ENCODE measurements at places on chromosomes 3 and 15.

DNA sequence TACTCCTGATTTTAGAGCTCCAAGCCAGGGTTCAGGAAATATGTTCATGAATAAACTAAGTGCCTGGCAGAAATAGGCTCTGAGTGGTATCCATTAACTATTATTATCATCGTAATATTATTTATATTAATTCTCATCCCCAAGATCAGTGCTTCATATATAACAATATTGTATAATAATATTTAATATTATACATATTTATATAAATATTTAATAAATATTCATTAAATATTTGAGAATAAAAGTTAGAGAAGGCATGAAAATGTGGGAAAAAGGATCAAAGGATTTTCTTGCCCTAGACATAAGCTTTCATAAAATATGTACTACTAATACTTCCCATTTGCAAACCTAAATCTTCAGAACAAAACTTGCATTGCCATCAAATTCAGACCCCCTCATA lies 196.5 kb downstream of the ZMAT3 start:
- DNase-seq, result no peak

GRCh38 chr3:109070211-109070610 lies 47.7 kb downstream of the MORC1 start:
- no peak for DNase-seq

- peak; percentile 3 for DNase-seq
Observed at GRCh38 chr15:100918034-100918689, 995 bp upstream of the LRRK1 start.

DNA sequence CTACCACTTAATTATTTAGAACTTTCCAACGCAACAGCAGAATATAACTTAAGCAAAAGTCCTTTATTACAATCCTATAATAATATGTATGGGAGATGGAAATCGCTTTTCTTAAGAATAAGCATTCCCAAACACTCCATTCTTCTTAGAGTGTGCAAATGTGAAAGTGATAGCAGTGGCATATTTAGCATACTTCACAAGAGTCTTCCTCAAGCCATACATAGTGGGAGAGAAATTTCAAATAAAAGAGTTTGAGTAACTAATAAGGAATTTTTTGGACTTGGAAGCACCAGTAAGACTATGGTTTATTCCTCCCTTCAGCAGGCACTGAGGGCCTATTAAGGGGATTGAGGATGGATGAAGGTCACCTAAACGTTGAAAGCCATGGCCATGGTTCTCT lies 22.1 kb upstream of the BNC1 start:
- no peak for DNase-seq

GRCh38 chr15:70234256-70234905 lies 136.7 kb upstream of the TLE3 start:
- DNase-seq, result no peak

DNA sequence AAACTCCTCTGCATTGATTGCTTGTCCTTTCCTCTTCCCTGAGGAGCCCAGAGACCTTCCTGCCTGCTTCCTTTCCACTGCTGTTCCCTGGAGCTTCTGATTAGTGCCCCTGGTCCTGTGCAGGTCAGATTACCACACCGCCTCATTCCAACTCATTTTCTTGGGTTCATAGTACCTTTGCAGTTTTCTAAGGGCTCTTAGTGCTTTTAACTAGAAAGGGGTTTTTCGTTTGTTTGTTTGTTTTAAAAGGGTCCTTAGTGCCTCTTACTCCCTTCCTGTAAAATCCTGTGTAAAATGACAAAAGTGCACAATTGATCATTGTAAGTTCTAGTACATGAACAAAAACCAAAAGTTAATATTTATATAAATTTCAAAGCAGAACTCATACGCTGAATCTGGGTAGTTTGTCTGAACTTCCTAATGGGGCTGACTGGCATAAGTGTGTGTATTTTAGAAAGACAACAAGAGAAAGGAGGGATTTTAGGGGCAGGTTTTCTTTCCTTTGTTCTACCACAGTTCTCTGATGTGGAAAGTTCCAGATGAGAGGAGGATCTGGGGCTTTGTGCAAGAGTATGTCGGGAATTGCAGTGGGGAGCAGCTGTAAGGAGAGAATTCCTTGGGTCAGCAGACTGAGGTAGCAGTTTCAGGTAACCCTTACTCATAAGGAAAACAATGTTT lies 30.6 kb downstream of the SNRK start:
- no peak for DNase-seq

- no peak for DNase-seq
Observed at GRCh38 chr3:114400371-114400770, 106.5 kb downstream of the TIGIT start.

- DNase-seq, result no peak
Observed at GRCh38 chr3:65905771-65906170, 132.9 kb downstream of the MAGI1 start.

- no peak for DNase-seq
Observed at GRCh38 chr3:111858642-111859041, 423 bp upstream of the PHLDB2 start.

GRCh38 chr15:70508561-70509281 lies 254.6 kb downstream of the UACA start:
- DNase-seq, result no peak

DNA sequence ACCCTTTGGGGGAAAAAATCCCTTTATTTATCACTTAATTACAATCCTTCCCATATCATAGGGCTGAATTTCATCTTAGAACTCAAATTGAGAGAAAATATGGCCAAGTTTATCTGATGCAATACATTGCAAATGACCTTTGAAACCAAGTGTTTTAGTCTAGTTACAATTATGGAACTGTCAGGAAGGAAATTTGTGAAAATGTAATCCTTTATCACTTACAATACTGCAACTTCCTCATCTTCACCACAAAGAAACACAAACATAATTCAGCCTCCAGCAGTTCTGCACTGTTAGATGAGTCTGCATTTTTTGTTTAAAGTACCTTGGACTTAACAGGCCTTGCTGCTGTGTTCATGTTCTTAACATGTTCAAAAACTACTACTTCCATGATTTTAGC lies 4.6 kb downstream of the CCPG1 start:
- DNase-seq, result no peak

DNA sequence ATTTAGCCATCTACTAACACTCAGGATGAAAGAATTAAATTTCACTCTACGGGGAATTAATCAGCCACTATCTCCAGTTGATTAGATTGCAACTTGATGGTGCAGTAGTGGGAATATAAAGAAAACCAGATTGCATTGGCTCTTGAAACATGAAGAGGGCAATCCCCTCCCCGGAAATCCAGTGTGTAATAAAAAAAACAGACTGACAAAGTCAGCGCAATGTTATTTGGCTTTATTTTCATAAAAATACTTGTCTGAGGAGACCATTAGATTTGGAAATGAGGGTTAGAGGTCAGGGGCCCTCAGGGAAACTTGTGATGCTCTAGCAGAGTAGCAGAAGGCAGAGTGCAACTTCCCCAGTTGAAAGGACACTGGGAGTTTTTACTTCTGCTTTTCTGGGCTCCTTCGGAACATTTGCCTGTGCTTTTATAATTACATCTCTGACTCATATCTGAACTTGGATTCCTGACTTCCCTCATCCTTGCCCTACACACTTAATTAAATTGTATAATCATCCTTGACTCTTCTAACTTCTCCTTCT lies 326.8 kb downstream of the TUSC7 start:
- DNase-seq, result no peak

- no peak for DNase-seq
Observed at GRCh38 chr3:70981231-70981880, 602.2 kb downstream of the FOXP1 start.

- DNase-seq, result no peak
Observed at GRCh38 chr15:93180656-93181055, 91.6 kb upstream of the RGMA start.

GRCh38 chr3:48708481-48708889 lies 8.5 kb downstream of the IP6K2 start:
- DNase-seq, result no peak

DNA sequence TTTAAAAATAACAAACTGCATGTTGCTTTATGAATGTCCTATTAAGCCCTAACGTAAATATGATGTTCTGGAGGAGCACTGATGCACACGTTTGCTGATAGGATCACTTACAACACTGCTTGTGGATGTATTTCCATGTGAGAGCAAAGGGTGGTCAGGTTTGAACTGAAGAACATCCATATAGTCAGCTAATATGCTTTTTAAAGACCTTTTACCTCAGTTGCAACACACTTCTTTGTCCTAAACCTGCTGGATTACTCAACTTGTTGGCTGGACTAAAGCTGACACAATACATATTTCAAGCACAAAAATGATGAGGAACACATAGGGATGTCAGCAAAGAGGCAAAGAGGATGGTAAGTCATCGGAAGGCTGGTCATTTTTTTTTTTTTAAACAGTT lies 186.6 kb downstream of the TIGIT start:
- DNase-seq, result no peak

- DNase-seq, result no peak
Observed at GRCh38 chr3:6062261-6063187, 798.4 kb upstream of the GRM7 start.

DNA sequence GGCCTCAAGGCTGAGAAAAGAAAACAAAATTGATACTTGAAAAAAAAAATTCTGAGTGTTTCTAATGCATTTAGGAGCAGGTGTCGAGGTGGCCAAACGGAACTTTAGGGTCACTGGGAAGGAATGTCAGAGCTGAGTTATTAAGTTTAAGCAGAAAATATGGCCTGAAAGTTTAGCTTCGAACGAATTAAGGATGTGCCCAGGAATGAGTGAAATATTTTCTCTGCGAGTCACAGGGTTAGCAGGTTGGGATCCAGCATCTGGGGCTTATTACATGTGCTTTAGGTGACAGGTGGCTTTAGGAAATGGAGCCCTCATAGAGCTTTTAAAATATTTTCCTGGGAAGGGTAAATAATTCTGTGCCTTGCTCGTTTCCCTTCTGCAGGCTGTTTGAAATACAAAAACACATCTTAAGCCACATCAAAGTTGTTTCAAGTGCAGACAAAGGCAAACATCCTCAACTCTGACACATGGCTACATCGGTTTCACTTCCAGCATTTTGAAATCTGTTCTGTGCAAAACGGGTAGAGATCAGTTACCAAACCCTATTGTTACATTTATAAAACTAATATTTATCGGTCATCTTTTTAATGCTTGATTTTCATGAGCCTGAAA lies 143.1 kb upstream of the ARRDC4 start:
- DNase-seq, result no peak

GRCh38 chr3:58325525-58325992 lies 7.1 kb upstream of the PXK start:
- DNase-seq, result no peak

DNA sequence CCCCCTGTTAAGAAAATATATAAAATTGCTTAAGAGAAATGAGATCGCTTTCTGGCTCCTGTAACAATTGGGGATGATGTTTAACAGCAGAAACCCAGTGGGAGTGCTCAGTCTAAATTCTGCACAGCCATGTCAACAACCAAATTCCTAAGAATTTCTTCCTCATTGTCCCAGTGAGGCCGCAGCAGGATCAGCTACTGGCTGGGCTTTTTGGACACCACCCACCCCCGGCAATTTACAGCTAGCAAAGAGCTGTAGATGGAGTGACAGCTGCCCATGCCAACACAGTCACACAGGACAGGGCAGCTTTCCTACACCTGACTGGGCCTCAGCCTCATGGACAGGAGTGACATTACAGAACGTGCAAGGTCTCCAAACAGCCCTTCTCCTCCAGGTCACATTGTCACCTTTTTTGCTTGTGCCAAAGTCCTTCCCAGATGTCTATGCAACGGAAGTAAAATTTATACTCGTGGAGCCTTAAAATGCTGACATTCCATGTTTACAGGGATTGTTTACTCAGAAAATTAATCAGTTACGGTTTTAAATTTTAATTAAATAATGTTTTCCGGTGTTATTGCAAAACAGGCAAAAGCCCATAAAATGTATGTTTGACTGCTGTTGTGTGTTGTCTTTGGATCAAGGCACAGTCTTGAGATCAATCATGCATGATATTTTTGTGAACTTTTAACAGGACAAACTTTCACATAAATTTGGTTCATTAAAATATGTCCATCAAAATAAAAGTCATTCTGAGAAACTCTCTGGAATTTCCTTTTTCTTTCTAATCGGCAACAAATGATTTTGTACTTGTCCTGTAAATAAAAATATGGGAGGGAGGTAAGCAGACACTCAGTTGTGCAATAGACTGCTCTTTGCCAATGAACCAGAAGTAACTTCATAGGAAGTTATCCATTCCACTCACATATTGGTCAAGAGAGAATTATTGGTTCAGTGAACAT lies 943.2 kb downstream of the MCTP2 start:
- no peak for DNase-seq

- no peak for DNase-seq
Observed at GRCh38 chr3:14299767-14300166, 102.6 kb upstream of the SLC6A6 start.

GRCh38 chr3:196942915-196943277 lies 568 bp upstream of the NCBP2 start:
- DNase-seq, result no peak

DNA sequence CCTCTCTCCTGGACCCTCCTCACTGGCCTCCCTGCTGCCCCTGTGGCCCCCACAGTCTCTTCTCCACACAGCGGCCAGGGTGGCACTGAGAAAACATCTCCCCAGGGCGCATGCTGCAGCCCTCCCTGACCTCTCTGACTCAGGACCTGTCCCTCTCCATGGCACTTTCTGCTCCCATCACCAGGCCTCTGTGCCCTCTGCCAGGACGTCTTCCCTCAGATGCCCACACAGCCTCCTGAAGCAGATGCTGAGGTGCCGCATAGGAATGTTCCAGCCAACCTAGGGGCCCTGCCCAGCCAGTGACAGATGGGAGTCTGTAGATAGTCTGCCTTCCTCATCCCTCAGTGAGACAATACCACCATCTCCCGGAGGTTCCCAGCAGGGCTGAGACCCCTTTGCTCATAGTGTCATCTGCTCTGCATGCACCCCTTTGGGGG lies 8.7 kb downstream of the MYL3 start:
- DNase-seq, result no peak

DNA sequence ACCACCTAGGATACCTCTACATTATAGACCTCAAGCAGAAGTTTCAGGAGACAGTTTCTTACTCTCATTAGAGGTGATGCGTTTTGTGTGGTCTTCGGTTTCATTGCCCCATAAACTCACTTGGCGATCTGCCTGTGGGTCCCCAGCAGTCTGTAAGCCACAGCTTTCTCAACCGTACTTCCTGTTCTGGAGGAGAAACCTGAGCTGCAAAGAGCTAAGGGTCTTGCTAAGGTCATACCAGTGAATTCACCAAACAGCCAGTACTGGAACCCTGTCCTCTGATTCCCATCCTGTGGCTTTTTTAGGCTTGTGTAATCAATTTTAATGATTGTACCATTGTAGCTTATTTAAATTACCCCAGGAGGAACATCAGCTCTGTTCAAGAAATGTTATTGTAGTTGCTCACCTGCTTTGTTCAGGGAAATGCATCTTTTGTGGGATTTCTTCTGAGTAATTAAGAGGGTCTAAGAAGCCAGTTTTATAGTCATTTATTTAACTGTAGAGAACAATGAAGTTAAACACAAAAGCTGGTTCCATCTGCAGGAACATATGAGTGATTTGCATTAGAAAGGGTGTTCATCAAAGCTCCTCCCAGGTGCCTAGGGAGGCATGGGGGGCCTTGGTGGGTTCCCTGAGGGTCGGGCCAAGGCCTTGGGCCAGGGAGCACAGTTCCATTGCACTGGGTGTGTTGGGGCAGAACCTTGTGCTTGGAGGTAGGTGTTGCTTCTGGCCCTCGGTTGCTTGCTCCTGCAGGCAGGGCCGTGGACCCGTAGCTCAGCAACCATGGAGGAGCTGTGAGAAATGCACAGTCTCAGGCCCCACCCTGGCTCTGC lies 69.6 kb downstream of the APBA2 start:
- DNase-seq, result no peak

GRCh38 chr15:98286831-98287230 lies 326.3 kb downstream of the ARRDC4 start:
- no peak for DNase-seq
